ENCODE measurements at places on chromosomes 3 and 15. TPM values are rescaled to one million over a fixed set of nuclear protein-coding genes. Genes with fewer than 3 reads are reported as not detected.

Gene ISLR
- 0.13 TPM for total RNA-seq

DNA sequence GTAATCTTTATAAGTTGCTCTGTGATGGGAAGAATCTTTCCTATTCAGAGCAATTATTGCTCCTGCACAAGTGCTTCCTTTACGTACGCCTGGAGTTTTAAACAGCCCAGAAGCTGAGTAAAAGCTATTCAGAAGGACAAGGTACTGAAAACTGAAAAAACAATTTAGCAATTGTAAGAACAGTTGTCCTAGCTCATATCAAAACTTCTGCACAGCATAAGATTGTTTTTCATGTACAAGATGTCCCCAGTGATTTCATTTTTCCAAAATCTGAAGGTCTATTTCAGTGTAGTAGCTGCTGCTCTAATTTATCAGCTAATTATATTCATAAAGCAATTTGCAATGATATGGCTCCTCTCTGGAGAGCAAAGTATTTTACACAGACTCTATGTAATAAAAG lies 23.7 kb downstream of the KCNAB1 start:
- DNase-seq, result no peak

GRCh38 chr15:64462492-64462891 lies 2.1 kb downstream of the ZNF609 start:
- DNase-seq, result no peak

- no peak for DNase-seq
These were observed 12.6 kb downstream of the CEP152 start for GRCh38 chr15:48798319-48798718.

Gene ELP6
- 40.8 TPM for total RNA-seq

DNA sequence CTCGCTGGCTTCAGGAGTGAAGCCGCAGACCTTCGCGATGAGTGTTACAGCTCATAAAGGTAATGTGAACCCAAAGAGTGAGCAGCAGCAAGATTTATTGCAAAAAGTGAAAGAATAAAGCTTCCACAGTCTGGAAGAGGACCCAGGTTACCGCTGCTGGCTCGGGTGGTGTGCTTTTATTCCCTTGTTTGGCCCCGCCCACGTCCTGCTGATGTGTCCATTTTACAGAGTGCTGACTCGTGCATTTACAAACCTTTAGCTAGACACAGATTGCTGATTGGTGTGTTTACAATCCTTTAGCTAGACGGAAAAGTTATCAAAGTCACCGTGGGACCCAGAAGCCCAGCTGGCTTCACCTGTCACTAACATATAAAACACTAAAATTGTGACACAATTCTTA lies 1464.5 kb downstream of the ZPLD1 start:
- DNase-seq, result no peak

DNA sequence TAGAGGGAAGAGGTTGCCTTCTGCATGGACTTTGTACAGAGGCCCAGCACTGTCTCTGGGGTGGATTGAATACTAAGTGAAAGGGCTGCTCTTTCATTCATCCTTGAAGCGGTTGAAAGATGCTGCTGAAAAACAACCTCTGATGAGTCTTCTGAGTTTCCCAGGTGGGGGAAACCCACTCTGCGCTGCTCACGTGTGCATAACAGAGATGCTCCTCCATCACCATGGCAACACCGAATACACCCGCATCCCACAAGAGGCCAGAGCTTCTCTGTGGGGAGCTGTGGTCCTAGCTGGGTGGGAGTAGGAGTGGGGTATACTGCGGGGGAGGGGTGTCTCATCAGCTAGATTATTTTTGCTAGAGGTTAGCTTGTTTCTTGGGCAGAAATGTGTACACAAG lies 6.1 kb upstream of the SYN2 start:
- DNase-seq, result no peak

Gene CCR9
- not detected for total RNA-seq

GRCh38 chr15:47514200-47514652 lies 203.1 kb upstream of the SEMA6D start:
- peak; percentile 0 for DNase-seq

DNA sequence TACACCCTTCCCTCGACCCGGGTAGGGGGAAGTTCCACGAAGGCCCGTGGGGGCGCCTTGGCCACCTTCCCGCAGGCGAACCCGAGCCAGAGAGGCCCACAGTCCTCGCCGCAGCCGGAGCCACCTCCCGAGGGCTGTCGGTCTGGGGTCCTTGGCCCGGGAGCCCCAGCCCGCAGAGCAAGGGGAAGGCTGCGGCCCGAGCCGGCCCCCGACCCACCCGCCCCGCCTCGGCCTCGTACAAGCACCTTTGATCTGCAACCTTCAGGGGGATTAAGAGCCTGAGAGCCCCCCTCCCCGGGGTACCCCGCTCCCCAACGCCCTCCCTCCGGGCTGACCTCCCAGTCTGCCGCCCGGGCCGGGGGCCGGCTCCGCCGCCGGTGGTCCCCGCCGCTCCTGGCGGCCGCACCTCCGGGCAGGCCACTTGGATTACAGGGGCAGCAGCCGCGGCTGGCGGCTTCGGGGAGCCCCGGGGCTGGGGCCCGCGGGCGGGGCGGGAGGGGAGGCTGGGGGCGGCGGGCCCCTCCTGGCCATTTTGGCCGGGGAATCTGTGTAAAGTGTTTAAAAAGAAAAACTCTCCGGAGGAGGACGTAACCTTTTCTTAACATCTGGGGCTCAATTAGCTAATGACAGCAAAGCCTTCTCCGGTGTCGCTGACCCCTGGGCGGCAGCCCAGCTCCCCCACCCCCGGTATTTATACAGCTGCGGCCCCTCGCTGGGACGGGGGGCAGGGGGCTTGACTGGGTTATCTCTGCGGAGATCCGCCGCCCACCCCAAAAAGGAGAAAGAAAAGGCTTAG lies 40.2 kb downstream of the EPHB3 start:
- no peak for DNase-seq

GRCh38 chr15:87761736-87762509 lies 494.6 kb downstream of the NTRK3 start:
- no peak for DNase-seq

Gene XPC
- 43.4 TPM for total RNA-seq

GRCh38 chr15:23850666-23851065 lies 163.6 kb upstream of the NDN start:
- no peak for DNase-seq

DNA sequence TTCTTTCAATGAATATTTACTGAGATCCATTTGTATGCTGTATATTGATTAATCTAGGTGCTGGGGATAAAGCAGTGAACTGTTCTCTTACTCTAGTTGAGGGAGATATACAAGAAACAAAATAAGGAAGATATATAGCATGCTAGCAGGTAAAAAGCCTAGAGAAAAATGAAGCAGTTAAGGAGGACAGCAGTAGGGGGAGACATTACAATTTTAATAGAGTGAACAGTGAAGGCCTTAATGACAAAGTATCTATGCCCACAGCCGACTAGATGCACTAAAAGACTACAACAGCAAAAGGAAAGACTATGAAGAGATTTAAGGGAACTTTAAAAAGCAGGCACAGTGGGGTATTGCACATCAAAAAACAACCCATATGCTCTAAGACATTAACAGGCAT lies 81.4 kb downstream of the XRN1 start:
- peak; percentile 10 for DNase-seq

DNA sequence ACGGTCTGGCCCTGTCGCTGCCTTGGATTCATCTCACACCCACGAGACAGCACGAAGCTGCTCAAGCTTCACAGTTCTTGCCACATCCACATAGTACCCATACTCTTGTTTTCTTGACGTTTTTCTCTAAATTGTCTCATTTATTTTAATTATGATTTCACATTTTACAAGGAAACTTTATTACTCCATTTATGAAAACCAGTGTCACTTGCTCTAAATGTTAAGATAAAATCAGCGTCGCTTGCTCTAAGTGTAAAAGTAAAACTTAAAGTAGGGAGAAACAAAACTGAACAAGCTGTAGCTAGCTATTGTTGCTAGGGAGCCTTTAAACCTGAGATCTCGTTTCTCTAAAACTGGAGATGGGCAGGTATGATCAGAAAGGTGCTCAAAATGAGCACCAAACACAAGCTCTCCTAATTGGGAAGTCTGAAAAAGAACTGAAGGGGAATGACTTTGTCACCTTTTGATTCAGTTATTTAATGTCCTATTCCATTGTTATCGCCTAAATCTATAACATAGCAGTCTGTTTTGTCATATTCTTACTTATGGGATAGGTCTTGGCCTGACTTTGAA lies 680 bp downstream of the IFT122 start:
- no peak for DNase-seq

DNA sequence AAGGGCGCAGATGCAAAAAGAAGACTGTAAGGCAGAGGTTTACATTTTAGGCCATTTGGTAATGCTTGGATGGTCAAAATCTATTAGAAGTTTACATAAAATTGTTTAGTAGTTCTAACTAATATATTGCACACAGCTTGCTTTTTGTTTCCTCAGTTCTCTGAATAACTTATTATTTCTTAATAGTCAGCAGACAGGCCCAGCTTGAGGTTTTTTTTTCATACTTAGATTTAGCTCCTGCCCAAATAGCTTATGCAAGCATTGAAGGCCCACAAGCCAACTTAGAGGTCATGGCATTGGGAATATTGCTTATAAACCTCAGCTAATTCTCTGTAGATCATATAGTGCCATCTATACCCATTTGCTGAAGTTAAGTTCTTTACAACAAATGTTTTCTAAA lies 172.5 kb downstream of the RAP2B start:
- DNase-seq, result no peak

Gene SLC7A14
- total RNA-seq, result 0.34 TPM

Gene CADM2
- total RNA-seq, result not detected

GRCh38 chr3:161043336-161044035 lies 61.7 kb downstream of the B3GALNT1 start:
- no peak for DNase-seq

GRCh38 chr3:180002006-180002405 lies 34.7 kb downstream of the PEX5L start:
- DNase-seq, result no peak

- peak; percentile 98 for DNase-seq
These were observed 442.0 kb downstream of the LPP start for GRCh38 chr3:188595890-188596376.

- no peak for DNase-seq
These were observed 14.1 kb downstream of the MGLL start for GRCh38 chr3:127808197-127808596.

DNA sequence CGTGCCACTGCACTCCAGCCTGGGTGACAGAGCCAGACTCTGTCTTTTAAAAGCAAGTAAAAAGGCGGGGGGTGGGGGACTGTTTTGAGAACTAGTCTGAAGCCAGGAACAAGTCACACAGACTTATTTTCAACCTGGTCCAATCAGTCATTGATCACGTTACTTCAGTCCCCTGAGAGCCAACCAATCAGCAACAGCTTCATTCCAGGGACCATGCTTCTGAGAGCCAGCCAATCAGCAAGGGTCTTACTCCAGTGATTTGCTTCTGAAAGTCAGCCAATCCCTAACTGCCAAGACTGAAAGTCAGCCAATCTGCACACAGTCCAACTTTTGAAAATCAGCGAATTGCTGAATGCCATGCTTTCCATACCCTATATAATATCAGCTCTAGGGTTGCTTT lies 48.6 kb upstream of the C15orf39 start:
- peak; percentile 51 for DNase-seq

Gene SLC2A2
- total RNA-seq, result not detected

Gene DBR1
- 20.1 TPM for total RNA-seq

DNA sequence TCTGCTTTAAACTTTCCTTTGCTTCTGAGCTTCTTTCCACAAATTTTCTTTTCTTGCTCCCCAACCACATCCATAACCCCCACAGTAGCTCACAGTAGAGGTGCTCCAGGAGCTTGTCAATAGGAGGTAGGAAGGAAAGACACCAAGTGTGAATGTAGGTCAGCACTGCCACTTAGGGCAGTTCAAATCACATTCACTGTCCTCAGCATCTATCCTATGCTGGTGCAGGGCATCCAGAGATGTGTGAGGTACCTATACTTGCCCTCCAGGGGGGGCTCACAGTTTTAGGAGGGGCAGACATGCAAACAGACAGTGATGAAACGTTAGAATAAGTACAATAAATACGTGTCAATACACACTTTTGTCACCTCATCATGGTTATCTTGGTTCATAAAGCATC lies 1.5 kb upstream of the SPSB4 start:
- peak; percentile 29 for DNase-seq

Gene SLC28A2
- not detected for total RNA-seq

DNA sequence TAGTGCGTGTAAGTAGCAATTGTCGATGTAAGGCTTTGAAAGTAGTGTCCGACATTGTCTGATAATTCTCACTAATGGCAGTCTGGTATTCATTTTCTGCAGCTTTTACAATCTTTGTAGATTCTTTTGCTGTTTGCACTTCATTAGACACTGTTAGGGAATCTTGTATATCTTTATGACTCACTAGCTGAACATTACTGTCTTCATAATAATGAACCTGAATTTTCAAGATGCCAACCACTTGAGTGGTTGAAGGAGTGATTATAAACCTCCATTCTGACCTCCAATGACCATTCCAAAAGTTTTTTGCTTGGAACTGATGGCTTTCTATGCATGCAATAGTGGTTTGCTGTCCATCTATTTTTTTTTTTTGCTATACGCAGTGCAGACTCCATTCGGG lies 76.4 kb upstream of the MFGE8 start:
- peak; percentile 36 for DNase-seq

Gene FAM240A
- total RNA-seq, result not detected

DNA sequence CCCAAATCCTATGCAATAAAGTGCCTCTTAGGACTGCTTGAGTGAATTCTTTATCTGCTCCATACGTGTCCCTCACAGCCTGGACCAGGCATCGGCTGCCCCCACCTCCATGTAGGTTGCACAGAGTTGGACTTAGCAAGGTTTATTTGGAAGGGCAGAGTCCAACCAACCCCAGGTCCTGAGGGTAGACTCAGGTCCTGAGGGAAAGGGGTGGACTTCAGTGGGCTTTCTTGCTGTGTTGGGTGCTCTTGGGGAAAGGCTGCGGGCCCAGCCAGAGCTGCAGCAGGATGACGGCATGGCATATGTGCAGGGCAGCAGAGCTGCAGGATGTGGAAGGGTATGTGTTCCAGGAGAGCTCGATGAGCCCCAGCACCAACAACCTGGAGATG lies 6.5 kb downstream of the ALG3 start:
- no peak for DNase-seq

Gene CACNA2D2
- total RNA-seq, result not detected

DNA sequence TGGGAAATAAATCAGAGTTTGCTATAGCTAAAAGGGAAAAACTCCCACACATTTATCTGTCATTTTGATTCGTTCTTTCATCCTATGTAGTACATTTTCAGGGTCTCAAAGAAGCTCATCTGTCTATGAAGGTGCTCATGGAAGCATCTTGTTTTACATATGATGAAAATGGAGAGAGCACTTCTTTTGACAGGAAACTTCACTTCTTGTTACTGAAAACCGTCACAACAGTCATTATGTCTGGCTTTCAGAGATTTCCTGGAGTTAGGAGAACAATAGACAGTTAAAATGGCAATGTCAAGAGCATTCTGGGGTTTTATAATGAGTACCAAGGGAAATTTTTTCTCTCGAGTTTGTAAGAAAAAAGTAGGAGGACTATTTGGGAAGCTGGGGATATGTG lies 83.3 kb downstream of the TMEM108 start:
- DNase-seq, result no peak

DNA sequence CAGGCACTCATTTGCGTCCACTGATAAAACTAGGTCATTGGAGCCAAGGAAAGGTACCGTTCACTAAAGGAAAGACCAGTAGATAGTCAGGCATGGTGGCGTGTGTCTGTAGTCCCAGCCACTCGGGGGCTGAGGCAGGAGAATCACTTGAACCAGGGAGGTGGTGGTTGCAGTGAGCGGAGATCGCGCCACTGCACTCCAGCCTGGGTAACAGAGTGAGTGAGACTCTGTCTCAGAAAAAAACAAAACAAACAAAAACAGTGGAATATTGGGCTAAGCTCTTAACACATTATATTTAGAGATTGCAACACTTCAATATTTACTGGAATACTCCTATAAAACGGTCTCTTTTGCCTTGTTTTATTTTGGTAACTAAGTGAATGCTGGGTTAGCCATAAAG lies 17.4 kb downstream of the MAP2K1 start:
- DNase-seq, result no peak

- DNase-seq, result no peak
These were observed 1.1 kb downstream of the WDR72 start for GRCh38 chr15:53758412-53758811.
